ENCODE measurements at places on chromosomes 7 and 10. TPM values are rescaled to one million over a fixed set of nuclear protein-coding genes. Genes with fewer than 3 reads are reported as not detected.

CYP2C19 gene
- total RNA-seq, result 0.21 TPM

ZNF33A gene
- total RNA-seq, result 22.7 TPM

PLCE1 gene
- 25.7 TPM for total RNA-seq

DOCK4 gene
- 19.3 TPM for total RNA-seq

MMD2 gene
- total RNA-seq, result not detected

CACNA2D1 gene
- 39.8 TPM for total RNA-seq

TAS2R3 gene
- total RNA-seq, result 0.47 TPM

SEMA3D gene
- 1.7 TPM for total RNA-seq

FAM237B gene
- total RNA-seq, result not detected

CD36 gene
- total RNA-seq, result 831 TPM

C1GALT1 gene
- total RNA-seq, result 21.6 TPM

ETV1 gene
- total RNA-seq, result 52.9 TPM

OR6B1 gene
- total RNA-seq, result not detected

SPDYE8 gene
- not detected for total RNA-seq

RBP3 gene
- total RNA-seq, result not detected

STAG3 gene
- total RNA-seq, result 0.68 TPM

TUBAL3 gene
- 0.21 TPM for total RNA-seq

SPDYE6 gene
- not detected for total RNA-seq

DDIT4 gene
- 112 TPM for total RNA-seq

ACTR3C gene
- 3.7 TPM for total RNA-seq

SAMD9L gene
- total RNA-seq, result 9.1 TPM

SNX10 gene
- 5.7 TPM for total RNA-seq

CALCR gene
- 0.09 TPM for total RNA-seq

CCDC3 gene
- total RNA-seq, result 25.5 TPM

TFEC gene
- 4.0 TPM for total RNA-seq

H2BK1 gene
- total RNA-seq, result not detected

CLCN1 gene
- not detected for total RNA-seq

AZGP1 gene
- total RNA-seq, result 91.1 TPM

GSTO1 gene
- total RNA-seq, result 134 TPM

CPA1 gene
- total RNA-seq, result 0.29 TPM

OR2A5 gene
- total RNA-seq, result not detected

HOXA2 gene
- total RNA-seq, result 0.38 TPM

CCL24 gene
- 0.56 TPM for total RNA-seq

MALSU1 gene
- 78.3 TPM for total RNA-seq

CFAP58 gene
- 2.4 TPM for total RNA-seq

PNLIP gene
- not detected for total RNA-seq

KLLN gene
- 0.56 TPM for total RNA-seq

BCL7B gene
- 60.7 TPM for total RNA-seq

CTAGE8 gene
- total RNA-seq, result 0.71 TPM

TASOR2 gene
- 49.2 TPM for total RNA-seq

TEX36 gene
- not detected for total RNA-seq

TLX1 gene
- 0.21 TPM for total RNA-seq

PAX4 gene
- total RNA-seq, result not detected
